ENCODE measurements at places on chromosomes 13 and 19. TPM values are rescaled to one million over a fixed set of nuclear protein-coding genes. Genes with fewer than 3 reads are reported as not detected.

Gene KRTDAP
- total RNA-seq: not detected

Gene MYADM
- total RNA-seq: 45.5 TPM

Gene KLK13
- total RNA-seq: not detected

- no peak for DNase-seq
These were observed 266.7 kb downstream of the SPRY2 start for GRCh38 chr13:80074143-80074752.
